ENCODE measurements at places on chromosomes 12 and 14.

DNA sequence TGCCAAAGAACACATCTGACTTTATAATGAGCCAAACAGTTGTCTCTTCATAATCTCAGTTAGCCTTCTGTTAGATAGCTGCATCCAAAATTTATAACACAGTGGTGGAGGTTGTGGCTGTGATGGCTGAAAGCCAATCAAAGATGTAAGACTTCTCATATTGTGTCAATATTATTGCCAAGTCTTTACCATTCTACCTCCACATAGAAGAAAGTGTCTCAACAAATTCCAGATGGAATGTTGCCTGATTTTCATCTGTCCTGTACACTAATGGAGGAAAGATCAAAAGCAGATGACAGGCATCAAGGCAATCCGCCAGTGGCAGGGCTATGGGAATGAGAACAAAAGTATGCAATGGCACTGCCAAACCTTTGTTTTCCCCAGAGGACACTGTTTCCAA is 813.1 kb upstream of the NOVA1 start:
- no peak for DNase-seq

- no peak for DNase-seq
These were observed 45.3 kb upstream of the RAP1B start for GRCh38 chr12:68565391-68565903.

- DNase-seq, result peak; percentile 23
These were observed 28.1 kb upstream of the PPM1A start for GRCh38 chr14:60220917-60221316.

DNA sequence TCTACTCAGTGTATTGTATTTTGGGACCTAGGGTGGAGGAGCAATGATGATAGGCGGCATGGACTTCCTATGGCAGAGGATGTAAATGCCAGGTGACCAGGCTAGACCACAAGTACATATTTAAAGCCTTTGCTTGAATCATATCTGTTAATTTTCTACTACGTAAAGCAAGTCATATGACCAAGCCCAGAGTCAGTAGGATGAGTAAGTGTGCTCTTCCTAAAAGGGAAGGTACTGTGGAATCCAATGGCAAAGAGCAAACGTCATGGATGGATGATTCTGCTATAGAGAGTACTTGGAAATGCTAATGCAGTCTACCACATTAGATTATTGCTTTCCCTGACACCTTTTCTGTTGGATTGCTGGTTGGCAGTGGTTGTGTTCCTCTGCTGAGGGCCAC is 16.8 kb downstream of the GPATCH2L start:
- no peak for DNase-seq

- no peak for DNase-seq
These were observed 57.2 kb upstream of the AEBP2 start for GRCh38 chr12:19382111-19382526.

DNA sequence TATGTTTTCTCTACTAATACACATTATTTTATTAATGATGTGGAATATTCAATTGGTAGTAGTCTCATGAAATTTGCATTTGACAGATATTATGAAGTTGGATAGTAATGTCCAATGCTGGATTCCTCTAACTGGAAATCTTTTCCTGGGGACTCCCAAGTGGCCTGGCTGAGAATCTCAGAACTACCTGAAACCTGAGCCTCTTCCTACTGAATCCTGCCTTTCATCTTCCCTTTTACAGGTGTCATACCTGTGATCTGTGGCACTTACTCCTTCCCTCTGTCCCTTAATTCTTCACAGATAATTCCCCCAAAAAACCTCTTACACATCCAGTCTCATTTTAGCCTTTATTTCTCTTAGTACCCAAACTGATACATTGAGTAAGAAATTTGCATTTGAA is 89.7 kb upstream of the MYF6 start:
- DNase-seq, result no peak
